ENCODE measurements at places on chromosomes 1 and 21. TPM values are rescaled to one million over a fixed set of nuclear protein-coding genes. Genes with fewer than 3 reads are reported as not detected.

CYP4A22 gene
- 0.23 TPM for total RNA-seq

TMPRSS15 gene
- total RNA-seq: not detected

RGS2 gene
- total RNA-seq: 56.6 TPM

CFAP141 gene
- not detected for total RNA-seq

GRCh38 chr1:203506858-203507626, 13.1 kb downstream of the OPTC start:
- no peaks in the 10 kb centered on the region for H3K27me3 ChIP-seq
- no peak overlapping the region for H3K27ac ChIP-seq
- DNase-seq: peak; percentile 83
- H3K4me3 ChIP-seq: no peak overlapping the region
- no peaks in the 10 kb centered on the region for H3K36me3 ChIP-seq
- no peaks in the 10 kb centered on the region for H3K4me1 ChIP-seq

GRCh38 chr1:50474859-50475809, 51.9 kb upstream of the DMRTA2 start:
- no peak overlapping the region for H3K4me3 ChIP-seq
- no peaks in the 10 kb centered on the region for H3K27me3 ChIP-seq
- no peaks in the 10 kb centered on the region for H3K4me1 ChIP-seq
- H3K36me3 ChIP-seq: peaks cover 1% of the 10 kb centered on the region
- H3K27ac ChIP-seq: no peak overlapping the region

DNA sequence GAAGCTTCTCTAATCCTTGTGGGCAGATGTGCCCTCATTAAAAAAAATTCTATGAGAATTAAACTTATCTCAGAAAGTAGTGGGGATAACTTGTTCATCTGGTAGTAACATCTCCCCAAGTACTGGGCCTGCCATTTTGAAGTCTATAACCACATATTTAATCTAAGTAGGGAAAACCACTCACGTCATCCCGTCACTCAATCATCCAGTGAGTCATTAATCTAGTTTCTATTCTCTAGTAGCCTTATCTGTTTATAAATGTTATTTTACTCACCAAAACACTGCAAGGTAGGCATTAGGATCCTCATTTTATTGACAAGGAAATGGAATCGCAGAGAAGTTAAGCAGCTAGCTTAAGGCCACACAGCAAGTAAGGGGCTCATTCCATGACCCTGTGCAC, 221.9 kb downstream of the ATG4C start:
- no peak overlapping the region for H3K4me3 ChIP-seq
- H3K27me3 ChIP-seq: no peaks in the 10 kb centered on the region
- H3K36me3 ChIP-seq: no peaks in the 10 kb centered on the region
- H3K4me1 ChIP-seq: no peaks in the 10 kb centered on the region

- no peaks in the 10 kb centered on the region for H3K27me3 ChIP-seq
- H3K4me3 ChIP-seq: no peak overlapping the region
- DNase-seq: no peak
- no peaks in the 10 kb centered on the region for H3K4me1 ChIP-seq
Observed at GRCh38 chr1:15139654-15140350, 13.7 kb upstream of the TMEM51 start.

DNA sequence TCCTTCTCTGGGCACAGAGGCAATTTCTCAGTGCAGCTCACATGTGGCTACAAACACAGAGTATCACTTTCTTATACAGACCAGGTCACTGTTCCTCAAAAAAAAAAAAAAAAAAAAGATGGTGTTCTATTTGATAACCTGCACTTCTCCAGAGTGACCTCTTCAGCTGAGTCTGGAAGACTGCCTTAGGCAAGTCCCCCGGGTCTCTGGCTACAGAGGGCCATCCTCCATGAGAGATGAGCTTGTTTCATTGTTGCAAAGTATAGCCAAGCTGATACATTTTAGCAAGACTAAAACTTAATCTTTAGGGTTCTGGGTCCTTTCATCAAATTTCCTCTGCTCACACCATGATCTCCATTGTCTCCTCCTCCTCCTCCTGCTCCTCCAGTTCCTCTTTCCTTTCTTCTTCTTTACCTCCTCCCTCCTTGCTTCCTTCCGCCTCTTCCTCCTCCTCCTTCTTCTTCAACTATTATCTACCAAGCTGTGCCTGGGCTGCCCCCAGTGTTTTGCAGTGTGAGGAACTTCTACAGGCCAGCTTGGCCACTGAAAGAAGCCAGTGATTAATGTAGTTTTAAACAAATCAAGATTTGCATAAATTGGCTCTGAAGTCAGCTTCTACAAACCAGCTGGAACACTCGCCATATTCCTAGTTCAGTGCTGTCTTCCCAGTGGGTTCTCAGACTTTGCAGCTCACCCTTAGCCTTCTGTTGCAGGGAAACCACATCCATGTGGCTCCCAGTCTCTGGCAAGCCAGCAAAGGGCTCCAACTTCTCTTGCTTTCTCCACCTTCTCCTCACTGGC, 139.4 kb downstream of the RUNX1 start:
- no peaks in the 10 kb centered on the region for H3K27me3 ChIP-seq
- H3K36me3 ChIP-seq: no peaks in the 10 kb centered on the region
- no peaks in the 10 kb centered on the region for H3K4me1 ChIP-seq
- DNase-seq: peak; percentile 50
- no peak overlapping the region for H3K4me3 ChIP-seq

DNA sequence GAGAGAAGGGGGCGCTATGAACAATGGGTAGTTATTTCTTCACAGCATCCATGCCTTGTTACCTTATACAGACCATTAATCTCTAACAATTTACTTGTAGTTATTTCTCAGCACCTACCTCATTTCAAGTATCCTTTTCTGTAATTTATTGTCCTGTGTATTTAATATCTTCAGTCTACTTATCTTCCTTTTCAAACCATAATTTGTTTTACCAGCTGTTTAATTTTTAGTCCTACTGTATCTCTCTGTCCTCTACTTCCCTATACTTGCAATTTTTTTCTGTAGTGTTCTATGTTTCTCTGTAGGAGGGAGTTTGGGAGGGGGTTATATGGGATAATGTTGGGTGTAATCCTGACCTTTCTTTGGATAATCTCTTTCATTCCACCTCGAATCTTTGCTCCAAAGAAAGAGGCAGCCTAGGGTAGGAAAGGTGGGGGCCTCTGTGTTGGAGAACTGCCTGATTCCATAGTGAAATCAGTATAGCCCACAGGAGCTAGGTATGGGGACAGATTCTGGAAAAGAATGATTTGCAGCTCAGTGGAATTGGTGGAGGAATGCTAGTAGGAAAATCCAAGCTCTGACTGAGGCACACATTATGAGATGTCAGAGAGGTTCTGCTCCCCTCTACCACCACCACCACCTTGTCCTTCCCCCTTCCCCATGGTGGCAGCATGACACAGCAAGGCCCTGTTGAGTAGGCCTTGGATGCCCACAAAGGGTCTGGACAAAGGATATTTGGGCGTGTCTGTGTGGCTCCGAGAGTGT, 642 bp downstream of the MLLT11 start:
- H3K27ac ChIP-seq: no peak overlapping the region
- no peaks in the 10 kb centered on the region for H3K36me3 ChIP-seq
- H3K4me1 ChIP-seq: no peaks in the 10 kb centered on the region

DNA sequence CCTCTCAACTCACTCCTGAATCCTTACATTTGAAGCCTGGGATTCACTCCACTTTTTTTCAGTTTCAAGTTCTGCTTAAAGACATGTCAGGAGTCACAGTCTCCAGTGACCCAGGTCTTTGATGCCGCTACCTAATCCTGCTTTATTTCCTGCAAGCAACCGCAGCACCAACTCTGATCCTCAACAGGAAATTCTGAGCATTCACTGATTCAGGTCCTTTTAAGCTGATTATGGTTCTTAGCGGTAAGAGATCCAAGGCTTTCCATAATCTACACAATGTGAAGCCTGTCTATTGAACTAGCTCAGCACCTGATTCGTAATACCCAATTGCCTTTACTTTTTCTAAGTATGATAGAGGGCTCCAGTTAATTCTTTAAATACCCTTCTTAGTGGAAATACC, 43.7 kb upstream of the PIGC start:
- H3K27ac ChIP-seq: no peak overlapping the region
- no peaks in the 10 kb centered on the region for H3K4me1 ChIP-seq
- H3K4me3 ChIP-seq: no peak overlapping the region
- no peaks in the 10 kb centered on the region for H3K27me3 ChIP-seq
- no peak for DNase-seq

DNA sequence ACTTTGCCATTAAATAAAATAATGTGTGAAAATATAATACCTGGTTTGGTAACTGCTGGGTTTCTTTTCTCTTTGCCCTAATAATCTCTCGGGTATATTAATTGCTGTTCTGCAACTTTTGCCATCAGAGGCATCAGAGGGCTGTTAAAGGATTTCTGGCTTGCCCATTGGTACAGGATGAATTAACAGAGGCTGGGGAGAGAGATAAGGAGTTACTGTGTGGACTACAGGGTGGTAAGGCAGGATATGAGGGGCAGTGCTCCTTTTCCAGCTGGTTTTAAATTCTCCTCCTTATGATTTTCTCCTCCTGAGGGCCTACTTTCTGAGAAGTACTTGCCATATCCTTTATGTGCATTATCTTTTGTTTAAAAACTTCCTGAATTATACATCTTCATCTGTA, 48.3 kb downstream of the FGGY start:
- no peak overlapping the region for H3K4me3 ChIP-seq
- no peaks in the 10 kb centered on the region for H3K36me3 ChIP-seq
- DNase-seq: no peak
- H3K27ac ChIP-seq: no peak overlapping the region
- no peaks in the 10 kb centered on the region for H3K4me1 ChIP-seq
- H3K27me3 ChIP-seq: no peaks in the 10 kb centered on the region

DNA sequence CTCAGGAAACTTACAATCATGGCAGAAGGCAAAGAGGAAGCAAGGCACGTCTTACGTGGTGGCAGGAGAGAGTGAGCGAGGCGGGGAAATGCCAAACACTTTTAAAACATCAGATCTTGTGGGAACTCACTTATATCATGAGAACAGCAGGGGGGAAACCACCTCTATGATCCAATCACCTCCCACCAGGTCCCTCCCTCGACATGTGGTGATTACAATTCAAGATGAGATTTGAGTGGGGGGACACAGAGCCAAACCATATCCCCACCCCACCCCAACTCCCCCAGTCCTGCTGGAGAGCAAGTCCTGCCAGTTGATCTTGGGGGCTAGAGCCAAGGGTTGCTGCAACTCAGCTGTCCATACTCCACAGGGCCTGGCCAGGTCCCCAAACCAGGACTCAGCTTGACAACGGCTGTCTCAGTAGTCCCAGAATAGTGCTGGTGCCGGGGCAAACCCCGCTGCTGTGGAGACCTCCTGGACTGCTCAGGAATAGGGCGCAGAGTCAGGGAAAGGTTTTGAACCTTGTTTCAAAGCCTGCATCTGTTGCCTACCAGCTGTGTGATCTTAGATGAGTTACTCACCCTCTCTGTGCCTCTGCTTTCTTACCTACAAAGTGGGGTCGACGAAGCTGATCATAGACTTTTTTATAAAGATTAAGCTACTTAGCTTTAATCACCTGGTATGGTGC, 79.5 kb downstream of the STUM start:
- no peak overlapping the region for H3K4me3 ChIP-seq
- H3K27me3 ChIP-seq: no peaks in the 10 kb centered on the region
- H3K4me1 ChIP-seq: no peaks in the 10 kb centered on the region

DNA sequence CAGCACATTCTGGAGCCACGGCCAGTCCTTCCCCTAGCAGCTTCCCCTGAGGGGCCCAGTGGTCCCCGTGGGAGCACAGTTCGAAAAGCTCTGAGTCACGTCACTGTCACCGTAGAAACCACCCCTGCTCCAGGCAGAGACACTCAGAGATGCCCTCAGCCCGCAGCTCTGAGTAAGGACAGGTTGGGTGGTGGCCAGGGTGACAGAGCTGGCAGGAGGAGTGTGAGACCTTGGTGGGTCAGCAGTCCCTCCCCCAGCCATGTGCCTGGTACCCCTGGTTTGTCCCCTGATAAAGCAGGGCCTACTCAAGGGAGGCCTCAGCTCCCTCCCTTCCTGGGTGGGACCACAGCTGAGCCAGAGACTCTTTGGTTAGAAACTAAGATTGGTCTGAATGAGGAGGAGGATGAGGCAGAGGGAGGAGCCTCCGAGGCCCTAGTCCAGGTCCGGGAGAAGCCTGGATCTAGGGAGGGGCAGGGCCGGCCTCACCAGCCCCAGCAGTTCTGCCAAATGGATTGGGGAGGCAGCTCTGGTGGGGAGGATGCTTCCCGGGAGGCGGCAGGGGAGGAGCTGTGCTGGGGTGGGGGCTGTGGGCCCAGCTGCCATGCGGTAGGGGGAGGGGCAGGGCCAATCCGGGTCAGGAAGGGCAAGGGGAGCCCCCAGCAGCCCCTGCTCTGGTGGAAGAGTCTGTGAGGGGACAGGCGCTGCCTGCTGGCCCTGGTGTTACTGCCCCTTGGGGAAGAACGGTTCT, 55.2 kb downstream of the SLC9A1 start:
- no peaks in the 10 kb centered on the region for H3K4me1 ChIP-seq
- DNase-seq: peak; percentile 82
- H3K4me3 ChIP-seq: no peak overlapping the region
- H3K36me3 ChIP-seq: no peaks in the 10 kb centered on the region
- H3K27ac ChIP-seq: no peak overlapping the region
- no peaks in the 10 kb centered on the region for H3K27me3 ChIP-seq

GRCh38 chr1:116429821-116430374, 56.9 kb downstream of the ATP1A1 start:
- no peak for DNase-seq
- H3K36me3 ChIP-seq: no peaks in the 10 kb centered on the region
- H3K27ac ChIP-seq: no peak overlapping the region
- no peaks in the 10 kb centered on the region for H3K27me3 ChIP-seq
- H3K4me1 ChIP-seq: no peaks in the 10 kb centered on the region
- no peak overlapping the region for H3K4me3 ChIP-seq

Measured in aorta (tissue), 5 donors.